Camera-type eye (tissue), 1 donor: ENCODE measurements at places on chromosomes 4 and X. TPM values are rescaled to one million over a fixed set of nuclear protein-coding genes. Genes with fewer than 3 reads are reported as not detected.

The GLA gene
- 18.7 TPM for total RNA-seq

The RBMXL3 gene
- not detected for total RNA-seq

The CFP gene
- 5.2 TPM for total RNA-seq

The SPANXN4 gene
- not detected for total RNA-seq

The FAM184B gene
- 20.3 TPM for total RNA-seq

The OTUD6A gene
- not detected for total RNA-seq

The ARHGEF38 gene
- 0.55 TPM for total RNA-seq
